Amniotic epithelial cell (primary cell): ENCODE measurements at places on chromosomes 1 and 21.

- no peak for DNase-seq
Measured at GRCh38 chr1:117633068-117633345, 27.2 kb downstream of the TENT5C start.

DNA sequence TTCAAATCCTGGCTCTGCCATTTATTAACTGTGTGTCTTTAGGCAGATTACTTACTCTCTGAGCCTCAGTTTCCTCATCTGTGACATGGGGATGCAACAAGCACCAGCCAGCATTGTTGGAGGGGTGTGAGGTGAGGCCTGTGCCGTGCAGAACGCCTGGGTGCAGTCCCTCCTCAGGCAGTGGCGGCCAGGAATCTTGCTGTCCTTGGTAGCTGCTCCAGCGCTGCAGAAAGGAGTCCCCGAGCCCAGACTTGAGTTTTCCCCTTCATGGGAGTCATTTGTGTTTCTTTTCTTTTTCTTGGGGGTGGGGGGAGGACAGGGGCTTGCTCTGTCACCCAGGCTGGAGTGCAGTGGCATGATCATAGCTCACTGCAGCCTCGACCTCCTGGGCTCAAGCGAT lies 46.6 kb downstream of the DISP3 start:
- no peak for DNase-seq

DNA sequence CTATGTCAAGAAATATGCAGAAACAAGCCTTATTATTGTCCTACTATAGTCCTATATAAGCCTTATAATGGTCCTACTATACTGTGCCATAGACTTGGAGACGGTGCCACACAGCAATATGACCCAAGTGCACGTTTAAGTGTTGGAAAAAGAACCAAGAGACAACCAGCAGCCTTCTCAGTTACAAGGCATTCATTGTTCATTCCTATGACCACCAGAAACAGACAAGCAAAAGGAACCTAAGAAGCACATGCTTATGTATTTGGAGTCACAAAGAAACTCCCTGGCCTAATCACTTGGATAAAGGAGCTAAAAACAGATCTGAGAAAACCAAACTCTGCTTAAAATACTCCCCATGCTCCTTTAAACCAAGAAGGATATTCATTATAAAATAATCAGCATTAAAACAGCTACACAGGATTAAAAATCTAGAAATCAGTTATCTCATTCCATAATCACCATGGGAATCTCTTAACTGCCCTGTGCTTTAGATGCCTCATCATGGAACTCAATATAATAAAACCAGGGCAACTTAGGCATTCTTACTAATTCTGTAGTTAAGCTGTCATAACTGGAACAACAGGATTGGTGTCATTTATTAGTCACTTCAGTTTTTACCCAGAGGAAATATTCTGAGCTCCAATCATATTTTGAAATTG lies 7.0 kb downstream of the COLGALT2 start:
- DNase-seq = no peak

- DNase-seq = no peak
Measured at GRCh38 chr1:162994921-162995320, 74.2 kb upstream of the RGS4 start.

DNA sequence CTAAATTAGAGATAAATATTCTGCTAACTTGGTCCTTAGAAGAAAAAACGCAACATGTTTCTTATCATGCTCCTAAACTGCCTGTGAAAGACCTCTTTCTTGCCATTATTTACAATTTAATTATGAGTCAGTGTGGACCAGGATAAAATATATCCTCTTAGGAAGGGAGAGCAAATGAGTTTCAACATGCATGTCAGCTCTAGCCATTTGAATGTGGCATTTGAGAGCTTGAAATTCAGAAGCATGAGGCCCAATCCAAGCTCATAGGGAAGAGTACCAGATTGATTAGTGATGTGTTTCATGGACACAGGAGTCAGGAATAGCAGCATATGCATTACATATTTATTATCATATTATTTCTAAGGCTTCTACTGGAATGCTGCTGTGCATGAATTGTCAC lies 39.3 kb downstream of the TBX15 start:
- DNase-seq = no peak

DNA sequence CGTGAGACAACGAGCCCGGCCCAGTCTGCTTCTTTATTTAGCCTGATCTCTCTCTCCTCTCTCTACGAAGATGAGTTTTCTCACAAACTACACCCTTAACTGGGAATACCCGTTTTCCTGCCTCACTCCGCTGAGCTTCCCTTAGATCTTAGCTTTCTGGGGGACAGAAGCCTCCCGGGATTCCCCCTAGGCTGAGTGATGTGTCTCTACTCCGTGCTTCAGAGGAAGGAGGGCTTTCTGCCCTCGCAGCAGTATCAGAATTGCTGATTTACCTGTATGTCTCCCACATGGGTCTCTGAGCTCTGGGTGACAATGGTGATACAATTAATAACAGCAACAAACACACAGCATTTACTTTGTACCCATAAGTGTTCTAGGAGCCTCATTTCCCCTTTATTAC lies 1.0 kb downstream of the ZBTB17 start:
- DNase-seq = no peak

DNA sequence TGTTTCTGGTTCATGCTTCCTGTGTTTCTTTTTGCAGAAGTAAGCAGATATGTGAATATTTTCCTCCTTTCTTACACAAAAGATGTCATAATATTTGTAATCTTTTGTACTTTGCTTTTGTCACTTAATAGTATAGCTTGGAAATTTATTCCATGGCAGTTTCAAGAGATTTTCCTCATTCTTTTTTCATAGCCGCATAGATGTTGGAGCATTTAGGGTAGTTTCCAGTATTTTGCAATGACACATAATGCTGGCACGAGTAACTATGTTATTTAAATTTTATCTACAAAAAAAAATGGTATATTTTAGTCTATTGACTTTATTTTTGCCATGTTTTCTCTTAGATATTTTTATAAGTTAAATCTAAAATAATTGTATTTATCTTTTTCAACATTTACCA lies 40.7 kb downstream of the AGO3 start:
- no peak for DNase-seq

DNA sequence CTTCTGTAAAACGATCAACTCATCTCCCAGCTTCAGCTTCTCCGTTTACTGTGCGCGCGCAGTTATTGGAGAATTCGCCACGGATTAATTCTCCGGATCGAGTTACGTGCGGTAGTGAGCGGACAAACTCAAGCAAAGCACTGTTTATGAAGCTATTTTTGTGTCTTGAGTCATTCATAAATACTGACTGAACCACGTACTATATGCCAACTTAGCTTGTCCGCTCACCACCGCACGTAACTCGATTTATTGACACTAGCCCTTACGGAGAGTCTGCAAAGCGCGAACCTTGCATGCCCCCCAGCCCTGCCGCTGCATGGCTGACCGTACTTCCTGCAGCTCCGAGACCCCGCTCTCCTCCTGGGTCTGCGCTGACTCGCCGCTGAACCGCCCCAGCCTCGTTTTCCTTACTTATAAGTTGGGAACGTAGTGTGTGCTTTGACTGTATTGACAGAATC lies 773 bp downstream of the CHD1L start:
- no peak for DNase-seq

- DNase-seq = no peak
Measured at GRCh38 chr1:185432948-185433347, 115.9 kb upstream of the IVNS1ABP start.

- DNase-seq = no peak
Measured at GRCh38 chr1:35122311-35122710, 43.1 kb downstream of the ZMYM1 start.

GRCh38 chr1:44521378-44522080 lies 116.5 kb downstream of the RNF220 start:
- DNase-seq = no peak

GRCh38 chr1:8155528-8156186 lies 129.5 kb upstream of the ERRFI1 start:
- DNase-seq = peak; percentile 88

- peak; percentile 24 for DNase-seq
Measured at GRCh38 chr1:67018574-67018973, 35.4 kb downstream of the SLC35D1 start.

GRCh38 chr1:118948351-118948750 lies 39.8 kb downstream of the TBX15 start:
- DNase-seq = no peak

- no peak for DNase-seq
Measured at GRCh38 chr1:152003846-152004442, 10.3 kb upstream of the S100A10 start.

- no peak for DNase-seq
Measured at GRCh38 chr1:243792891-243793290, 57.2 kb downstream of the AKT3 start.

- no peak for DNase-seq
Measured at GRCh38 chr1:14392859-14393365, 205.6 kb upstream of the KAZN start.

DNA sequence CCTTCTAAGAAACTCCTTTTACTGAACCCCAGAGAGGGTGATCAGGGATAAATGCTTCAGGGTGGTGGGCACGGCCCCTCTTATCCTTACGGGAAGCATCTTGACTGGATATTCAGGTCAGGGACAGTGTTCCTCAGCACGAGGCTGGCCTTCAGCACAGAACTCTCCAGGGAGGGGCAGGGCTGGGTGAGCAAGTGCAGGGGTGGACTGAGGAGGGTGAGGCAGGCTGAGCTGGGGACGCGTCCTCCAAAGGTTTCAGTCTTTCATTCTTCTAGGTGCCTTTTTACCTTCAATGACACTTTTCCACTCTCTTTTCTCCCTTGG lies 52.3 kb downstream of the RASSF5 start:
- DNase-seq = no peak

DNA sequence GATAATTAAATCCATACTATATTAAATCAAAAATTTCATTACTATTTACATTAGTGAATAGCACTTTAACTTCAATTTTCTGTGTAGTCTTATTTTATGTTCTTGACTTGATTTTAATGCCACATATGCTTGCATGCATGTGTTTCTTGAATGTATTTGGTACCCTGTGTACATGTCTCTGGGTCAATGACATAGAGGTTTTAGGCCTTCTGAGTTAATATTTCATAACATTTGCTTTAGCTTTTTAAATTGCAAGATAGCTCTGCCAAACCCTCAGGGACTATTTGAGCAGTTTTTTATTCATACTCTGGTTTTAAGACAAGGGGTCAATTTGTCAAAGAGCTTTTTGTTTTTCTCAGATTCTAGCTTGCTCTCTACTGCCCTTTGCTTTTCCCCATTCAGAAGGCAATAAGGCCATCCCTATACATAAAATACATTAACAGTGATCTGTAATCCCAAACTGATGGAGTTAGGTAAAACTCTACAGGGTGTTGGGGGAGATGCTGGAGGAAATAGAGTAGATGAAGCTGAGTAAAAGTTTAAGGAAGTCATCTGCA lies 5.0 kb downstream of the MLLT11 start:
- DNase-seq = no peak

DNA sequence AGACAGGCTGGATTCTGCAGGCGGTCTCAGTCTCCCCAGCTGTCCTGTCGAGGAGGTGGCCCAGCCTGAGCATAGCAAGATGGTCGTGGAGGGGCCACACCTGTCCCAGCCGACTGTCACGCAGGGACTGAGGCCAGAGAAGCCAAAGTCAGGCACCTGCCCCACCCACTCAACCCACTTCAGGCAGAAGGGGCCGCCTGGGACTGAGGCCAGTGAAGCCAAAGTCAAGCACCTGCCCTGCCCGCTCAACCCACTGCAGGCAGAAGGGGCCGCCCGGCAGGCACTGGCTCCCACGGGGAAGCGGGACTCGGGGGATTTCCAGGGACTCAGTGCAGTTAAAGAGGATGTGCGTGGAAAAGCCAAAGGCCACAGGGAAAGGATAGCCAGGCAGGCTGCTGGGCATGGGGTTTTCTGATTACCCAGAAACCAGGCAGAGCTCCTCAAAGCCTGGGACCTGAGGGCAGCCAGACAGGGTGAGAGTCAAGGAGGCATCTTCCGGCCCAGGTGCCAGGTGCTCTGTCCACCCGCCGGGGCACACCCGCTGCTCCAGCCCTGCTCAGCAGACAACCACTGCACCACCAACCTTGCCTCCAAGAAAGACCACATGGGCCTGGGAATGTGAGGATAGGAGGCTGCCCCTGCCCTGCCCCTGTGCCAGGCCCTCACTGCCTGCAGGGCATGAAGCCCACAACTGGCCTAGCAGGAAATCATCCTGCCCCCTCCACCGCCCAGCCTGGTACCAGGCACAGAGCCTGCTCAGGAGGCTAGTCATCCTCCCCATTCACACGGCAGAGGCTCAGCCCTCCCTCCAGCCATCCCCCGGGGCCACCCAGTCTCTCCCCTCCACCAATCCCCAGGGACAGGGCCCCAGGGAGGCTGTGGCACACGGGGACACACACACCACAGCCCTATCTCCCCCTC lies 41.0 kb downstream of the MEGF6 start:
- DNase-seq = no peak

- DNase-seq = peak; percentile 81
Measured at GRCh38 chr1:76942549-76942948, 75.3 kb downstream of the ST6GALNAC5 start.

GRCh38 chr1:61953076-61953789 lies 211.0 kb downstream of the PATJ start:
- no peak for DNase-seq
